ENCODE measurements at places on chromosomes 1 and 21.

DNA sequence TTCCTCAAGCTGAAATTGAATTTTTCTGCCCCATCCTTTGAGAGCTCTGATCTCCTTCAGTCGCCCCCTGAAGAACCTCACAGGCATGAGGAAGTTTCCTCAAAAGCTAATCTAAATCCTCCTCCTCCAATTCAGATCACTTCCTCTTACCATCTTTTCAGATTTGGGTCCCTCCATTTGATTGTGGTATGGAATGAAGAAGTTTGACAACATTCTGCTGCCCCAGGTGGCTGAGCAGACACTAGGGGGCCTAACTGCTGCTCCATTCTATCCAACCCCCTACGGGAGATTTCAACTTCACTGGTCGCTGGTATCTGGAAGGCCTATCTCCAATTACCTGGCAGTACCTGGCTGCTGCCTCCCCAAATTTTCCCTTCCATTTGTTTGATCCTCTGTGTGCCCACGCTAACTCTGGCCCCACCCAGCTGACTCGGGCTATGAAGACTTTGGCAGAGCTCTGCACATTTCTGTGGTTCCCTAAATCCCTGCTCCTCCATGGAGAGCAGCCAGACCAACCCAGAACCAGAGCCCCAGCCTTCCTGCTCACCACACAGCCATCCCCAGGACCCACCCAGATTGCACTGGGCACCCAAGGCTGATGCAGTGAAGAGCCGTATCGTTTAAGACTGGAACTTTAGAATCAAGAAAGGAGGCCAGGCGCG lies 7.8 kb downstream of the IRF6 start:
- DNase-seq = no peak

DNA sequence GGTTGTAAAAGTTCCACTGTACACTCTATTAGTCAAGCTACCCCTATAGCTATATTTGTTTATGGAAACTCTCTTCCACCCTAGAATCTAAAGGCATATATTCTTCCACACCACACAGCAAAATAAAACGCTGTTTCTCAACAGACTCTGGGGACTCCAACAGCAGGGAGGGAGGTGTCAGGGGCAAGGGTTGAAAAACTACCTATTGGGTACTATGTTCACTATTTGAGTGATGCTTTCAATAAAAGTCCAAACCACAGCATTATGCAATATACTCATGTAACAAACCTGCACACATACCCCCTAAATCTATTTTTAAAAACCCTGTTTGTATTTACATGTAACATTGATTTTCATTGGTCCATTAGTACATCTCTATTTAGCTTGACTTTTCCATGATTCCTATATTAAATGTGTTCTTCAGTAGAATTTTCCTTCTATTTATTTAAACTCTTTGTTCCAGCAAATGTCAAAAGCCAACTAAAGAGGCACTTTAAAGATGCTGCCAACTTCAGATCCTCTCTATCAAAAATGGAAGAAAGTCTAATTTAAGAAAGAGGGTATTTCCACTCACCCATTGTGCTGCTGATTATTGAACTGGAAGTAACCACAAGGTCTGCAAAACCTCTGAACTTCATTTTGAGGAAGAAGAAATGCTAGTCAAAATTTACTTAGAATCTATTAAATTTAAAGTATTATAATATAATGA lies 26.2 kb downstream of the RGS7 start:
- no peak for DNase-seq

- no peak for DNase-seq
These were observed 51.6 kb upstream of the TTC39A start for GRCh38 chr1:51381964-51382363.

DNA sequence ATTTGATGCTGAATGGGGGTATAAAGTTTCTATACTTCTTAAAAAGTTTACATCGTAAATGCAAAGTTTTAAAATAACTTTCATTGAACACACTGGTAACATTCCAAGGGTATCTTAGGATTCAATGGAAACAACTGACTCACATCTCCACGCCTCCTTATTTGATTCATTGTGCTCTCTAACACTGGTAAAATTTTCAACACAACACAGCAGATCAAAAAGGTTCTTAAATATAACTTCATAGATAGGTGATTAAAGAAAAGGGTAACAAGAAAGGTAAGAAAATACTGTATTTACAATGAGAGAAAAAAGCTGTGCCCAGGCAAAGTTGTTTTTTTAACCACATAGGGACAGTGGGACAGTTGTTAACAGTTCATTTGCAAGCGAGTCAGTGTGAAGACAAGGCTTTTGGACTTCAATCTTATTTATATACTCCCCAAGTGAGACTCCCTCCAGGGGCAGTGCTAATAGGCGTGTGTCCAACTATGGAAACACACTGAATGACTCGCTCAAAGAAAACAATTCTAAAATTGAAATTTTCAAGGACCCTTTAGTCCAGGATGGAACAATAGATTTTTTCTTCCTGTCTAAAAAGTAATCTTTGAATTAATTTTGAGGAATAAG lies 140.5 kb downstream of the TIAM1 start:
- no peak for DNase-seq

DNA sequence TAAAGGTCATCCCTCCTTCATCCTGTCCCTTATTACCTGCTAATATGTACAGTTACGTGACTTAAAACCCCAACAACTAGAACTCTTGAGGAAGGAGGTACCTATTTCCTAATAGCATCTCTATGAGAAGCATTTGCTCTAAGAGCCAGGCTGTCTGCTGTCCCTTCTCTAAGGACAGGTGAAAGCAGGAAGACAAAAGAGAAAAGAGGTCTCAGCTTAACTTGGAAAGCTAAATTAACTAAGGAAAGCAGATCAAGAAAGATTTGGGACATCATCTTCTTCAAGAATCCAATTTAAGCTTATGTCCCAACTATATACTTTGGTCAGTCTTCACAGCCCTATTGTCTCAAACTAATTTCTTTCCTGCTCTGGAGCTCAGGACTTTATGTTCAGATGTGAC lies 2.9 kb downstream of the EGLN1 start:
- DNase-seq = no peak

- DNase-seq = no peak
These were observed 96.9 kb downstream of the PAPPA2 start for GRCh38 chr1:176559878-176560277.

DNA sequence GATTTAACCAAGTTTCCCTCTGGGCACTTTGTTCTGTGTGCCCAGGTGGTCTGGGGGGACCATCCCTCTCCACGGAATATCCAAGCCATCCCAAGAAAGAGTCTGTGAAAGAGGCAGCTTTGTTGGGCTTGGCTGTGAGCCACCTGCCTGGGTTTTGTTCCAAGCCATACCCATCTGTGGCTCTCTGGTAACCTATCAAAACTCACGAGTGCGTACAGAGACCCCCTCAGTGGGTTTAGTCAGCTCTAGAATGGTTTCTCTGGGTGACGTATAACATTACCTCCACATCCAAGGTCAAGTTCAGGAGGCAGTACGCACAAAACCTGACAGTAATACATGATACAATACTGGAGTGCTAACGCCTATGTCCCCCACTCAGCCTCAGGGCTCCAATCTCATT lies 54.2 kb downstream of the DNTTIP2 start:
- DNase-seq = no peak

- DNase-seq = no peak
These were observed 34.8 kb upstream of the ADARB1 start for GRCh38 chr21:45039317-45040156.

GRCh38 chr1:81296601-81297000 lies 504.1 kb upstream of the ADGRL2 start:
- no peak for DNase-seq

GRCh38 chr1:26336477-26337205 lies 17.3 kb downstream of the CRYBG2 start:
- DNase-seq = peak; percentile 75

- DNase-seq = no peak
These were observed 114.4 kb downstream of the CLEC20A start for GRCh38 chr1:178382372-178382771.

DNA sequence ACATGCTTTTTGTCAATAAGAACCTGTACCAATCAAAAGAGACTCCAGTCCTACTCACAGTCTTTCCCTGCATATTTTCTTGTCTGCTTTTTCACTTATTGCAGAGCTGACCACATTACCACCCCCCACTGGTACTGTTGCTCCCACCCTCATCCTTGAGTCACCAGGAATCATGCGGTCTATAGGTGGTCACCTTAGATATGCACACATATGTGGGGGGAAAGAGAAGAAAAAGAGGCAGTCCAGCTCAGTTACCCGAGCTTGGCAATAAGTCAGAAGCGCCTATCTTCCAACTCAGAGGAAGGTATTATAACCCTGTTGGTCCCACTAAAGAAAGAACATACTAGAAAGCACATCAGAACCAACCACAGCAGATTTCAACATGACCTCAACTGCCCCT lies 119.2 kb downstream of the SMYD2 start:
- DNase-seq = no peak

DNA sequence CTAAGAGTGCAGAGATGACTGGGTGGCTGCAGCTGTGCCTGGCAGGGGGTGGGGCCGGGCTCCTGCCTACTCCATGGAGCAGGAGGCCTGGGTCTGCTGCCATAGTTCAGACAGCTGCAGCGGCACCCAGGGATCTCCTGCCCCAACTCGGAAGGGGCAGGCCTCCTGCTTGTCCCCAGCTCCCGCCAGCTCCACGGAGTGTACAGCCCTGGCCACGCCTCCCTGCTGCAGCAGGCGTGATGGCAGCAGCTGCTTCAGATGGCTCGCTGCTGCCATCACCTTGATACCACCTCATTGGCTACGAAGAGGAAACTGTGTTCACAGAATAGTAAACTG lies 35.9 kb downstream of the ACTL8 start:
- DNase-seq = no peak

GRCh38 chr1:44786138-44786840 lies 1.7 kb downstream of the BEST4 start:
- DNase-seq = peak; percentile 67

DNA sequence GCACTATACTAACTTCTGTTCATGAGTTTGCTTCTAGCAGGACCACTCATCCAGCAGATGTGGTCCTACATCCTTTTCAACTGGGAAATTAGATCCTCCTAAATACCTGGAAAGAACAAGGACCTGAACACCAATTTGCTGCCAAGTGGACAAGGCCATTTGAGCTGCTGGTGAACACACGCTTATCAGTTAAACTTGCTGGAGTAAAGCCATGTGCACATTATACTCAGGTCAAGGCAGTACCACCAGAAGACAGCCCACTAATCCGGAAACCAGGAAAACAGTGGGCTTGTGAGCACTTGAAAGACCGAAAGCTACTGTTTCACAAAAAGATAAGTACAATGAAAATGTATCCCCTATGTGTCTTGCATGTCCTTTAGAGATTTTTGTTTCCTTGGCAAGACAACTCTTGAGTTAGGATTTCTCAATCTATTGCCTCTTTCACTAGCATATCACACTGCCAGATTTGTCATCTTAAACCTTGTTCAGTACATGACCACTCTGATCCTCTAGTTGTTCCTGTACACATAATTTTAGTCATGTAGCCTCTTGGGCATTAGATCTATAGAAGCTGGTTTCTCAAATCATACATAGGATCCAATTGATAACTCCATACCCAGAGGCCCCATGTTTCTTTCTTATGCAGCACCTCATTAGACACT lies 4.5 kb upstream of the REN start:
- DNase-seq = no peak

DNA sequence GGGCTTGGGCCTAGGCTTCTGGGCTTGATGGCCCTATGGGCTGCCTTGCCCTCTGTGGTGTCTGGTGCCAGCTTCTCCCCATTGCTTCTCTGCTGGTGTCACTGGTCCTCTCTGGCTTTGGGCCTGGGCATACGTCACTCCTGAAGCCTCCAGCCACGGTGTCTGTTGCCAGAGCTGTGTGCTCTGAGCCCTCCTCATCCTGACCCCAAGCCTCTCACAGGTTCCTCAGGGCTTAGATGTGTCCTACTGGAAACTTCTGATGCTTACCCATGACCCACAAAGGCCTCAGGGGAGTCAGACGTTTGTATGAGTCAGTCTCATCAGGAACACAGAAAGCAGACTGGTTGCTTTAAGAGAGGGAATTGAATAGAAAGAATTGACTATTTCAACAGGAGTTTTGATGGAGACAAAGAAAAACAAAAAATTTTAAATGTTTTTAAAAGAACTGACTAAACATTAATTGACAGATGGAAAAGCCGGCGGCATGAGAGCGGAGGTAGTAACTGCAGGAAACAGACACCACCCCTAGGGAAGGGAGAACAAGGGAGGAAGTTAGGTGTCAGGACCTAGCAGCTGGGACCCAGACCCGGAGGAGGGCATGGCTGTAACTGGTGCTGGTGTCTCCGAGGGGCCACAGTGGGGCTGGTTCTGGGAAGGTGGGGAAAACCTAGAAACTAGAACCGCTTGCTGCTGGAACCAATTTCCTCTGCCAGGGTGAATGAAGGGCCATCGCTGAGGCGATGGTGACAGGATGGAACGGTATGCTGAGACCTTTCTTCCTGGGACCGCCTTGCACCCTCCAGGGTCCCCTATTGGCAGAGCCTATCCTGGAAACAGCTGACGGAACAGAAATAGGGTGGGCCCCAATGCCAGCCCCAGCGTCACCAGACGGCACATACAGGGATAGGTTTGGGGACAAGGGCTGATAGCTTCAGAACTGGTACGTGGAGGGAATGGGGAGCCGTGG lies 40.0 kb upstream of the CITED4 start:
- DNase-seq = no peak

DNA sequence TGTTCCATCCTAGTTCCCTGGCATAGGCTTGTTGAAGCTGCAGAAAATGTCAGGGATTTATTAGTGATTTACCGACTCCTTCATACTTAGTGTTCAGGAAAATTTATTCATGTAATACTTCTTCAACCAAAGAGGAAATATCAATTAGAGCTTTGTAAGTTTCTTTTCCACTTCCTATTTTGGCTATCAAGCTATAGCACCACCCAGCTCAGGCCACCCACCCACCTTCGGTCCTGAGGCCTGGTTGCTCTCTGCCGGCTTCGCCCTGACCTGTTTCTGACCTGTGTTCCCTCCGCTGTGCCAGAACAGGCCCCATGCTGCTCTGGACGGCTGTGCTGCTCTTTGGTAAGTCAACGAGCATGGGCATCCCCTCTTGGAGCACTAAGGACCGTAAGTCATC lies at the start of gene FCRL6:
Gene FCRL6 (plus strand): TSS at position 250 of the 400 bp plus-strand sequence. CDS start 65 bp downstream, at position 315.
- DNase-seq = no peak

DNA sequence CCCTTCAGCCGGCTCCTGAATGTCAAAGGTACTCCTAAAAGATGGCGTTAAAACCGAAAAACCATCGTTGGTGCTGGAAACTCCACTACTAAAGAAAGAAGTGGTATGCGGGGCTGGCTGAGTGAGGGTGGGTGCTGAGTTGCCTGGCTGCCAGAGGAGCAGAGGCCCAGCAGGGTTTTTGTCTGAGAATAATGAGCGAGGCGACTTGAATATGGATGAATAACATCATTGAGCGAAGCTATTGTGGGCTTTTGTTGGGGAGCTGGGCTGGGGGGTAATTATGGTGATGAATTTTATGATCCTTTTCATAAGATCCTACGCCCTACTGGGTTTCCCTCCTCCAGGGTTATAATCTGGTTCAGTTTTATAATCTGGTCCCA lies 2.0 kb downstream of the PDPN start:
- no peak for DNase-seq
